ENCODE measurements at places on chromosomes 4 and X.
A peak's percentile ranks its signal among the peaks of the same experiment; 100 is the strongest.

GRCh38 chrX:132791714-132792113 is 166.7 kb downstream of the HS6ST2 start:
- DNase-seq, result no peak

DNA sequence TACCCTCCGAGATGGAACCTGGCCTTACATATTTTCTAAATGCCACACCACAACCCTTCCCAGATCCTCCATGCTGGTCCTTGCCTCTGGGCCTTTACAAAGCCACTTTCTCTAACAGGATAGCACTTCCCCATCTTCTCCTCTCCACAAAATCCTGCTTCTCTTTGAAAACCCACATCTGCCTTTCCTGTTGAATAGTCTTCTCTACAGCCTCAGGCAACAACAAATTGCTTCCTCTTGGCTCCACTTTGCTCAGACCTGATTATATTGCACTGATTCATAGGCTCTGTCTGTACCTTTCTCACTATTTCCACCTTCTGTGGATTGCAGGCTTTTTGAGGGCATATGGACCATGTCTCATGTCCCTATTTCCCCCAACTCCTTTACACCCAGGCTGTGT is 203.7 kb upstream of the MBNL3 start:
- no peak for DNase-seq

GRCh38 chrX:12013211-12013618 is 125.1 kb upstream of the FRMPD4 start:
- DNase-seq, result no peak

DNA sequence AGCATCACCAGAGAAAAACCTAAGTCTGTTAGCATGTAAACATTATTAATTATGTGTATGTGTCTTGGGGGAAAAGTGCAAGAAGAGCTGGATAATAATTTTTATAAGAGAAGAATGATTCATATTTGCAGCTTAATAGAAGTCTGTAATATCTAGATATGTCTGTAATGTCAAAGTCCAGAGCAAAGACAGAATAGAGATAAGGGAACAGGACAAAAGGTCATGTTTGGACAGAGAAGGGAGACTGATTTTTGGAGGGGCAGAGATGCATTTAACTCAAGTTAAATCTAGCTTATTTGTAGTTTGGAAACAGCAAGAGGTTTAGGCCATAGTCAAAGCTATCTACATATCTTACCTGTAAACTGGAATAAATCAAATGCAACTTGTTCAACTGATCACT is 61.2 kb downstream of the MAGED1 start:
- DNase-seq, result no peak

DNA sequence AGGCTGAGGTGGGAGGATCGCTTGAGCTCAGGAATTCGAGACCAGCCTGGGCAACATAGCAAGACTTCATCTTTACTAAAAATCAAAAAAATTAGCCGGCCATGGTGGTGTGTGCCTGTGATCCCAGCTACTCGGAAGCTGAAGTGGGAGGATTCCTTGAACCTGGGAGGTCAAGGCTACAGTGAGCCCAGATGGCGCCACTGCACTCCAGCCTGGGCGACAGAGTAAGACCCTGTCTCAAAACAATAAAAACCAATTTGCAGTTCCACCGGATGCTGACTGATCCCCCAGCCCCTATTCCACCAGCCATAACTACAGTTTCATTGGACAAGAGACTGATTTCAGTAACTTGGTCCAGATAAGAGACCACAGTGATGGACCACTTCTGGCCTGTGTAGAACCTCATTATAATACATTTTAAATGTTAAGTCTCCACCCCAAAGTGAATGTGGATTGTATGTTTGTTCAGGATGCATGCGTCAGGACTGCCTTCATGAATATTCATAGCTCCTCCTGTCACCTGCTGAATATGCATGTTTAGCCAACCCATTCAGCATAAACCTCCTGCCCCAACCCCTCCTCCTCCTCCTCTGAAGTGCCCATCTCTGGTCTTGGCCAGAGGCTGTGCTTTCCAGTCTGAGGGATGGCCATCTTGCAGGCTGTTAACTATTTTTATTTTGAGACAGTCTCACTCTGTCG is 2.3 kb upstream of the SLBP start:
- no peak for DNase-seq

DNA sequence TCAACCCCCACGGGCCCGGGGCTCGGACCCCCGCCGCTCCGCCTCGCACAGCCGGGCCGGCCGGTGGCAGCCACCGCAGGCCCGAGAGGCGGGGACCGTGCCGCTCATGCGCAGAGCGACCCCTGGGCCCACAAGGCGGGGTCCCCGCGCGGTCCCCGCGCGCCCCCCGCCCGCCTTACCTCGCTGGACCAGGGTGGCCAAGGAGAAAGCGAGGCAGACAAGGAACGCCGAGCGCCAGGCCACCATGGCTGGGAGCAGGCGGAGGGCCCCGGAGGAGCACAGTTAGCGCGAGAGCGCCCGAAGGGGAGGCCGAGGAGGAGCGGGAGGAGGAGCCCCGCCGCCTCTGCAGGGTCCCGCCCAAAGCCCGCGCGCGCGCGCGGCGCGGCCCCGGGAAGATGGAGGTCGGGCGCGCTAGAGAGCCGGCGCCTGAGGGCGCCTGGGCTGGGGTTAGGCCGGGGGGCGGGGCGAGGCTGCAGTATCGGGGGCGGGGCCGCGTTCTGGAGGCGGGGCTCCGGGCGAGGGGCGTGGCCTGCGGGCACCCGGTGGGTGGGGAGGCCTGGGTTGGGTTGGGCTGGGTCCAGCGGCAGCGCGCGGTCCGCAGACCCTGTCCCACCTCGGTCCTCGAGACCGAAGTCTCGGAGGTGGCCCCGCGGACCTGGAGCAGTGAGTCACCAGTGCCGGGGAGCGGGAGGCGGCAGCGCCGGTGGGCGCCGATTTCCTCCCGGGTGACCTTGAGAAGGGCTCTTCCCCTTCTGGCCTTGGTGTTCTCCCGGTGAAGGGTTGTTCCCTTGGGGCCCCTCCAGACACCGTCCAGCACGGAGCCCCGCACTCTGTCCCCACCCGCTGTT is at the start of gene CD99L2:
Gene CD99L2, minus strand, starts transcription at position 326 of the 848 bp plus-strand sequence. Its CDS starts 80 bp downstream, at position 246.
- DNase-seq, result peak; percentile 83

- DNase-seq, result no peak
These were observed 128.2 kb downstream of the SLC7A11 start for GRCh38 chr4:138113819-138114400.

DNA sequence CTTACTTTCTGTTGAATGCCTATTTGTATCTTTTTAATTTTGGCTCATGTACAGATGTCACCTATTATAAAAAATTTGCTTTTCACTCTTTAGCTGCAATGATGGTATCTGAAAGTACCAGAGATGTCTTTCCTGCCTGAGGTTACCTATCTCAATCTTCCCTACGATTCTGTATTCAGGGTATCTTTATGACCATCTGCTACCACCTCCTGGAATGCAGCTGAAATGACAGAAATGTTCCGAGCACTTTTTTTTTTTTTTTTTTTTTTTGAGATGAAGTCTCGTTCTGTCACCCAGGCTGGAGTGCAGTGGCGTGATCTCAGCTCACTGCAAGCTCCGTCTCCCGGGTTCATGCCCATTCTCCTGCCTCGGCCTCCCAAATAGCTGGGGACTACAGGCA is 136.4 kb downstream of the REPS2 start:
- DNase-seq, result no peak

GRCh38 chr4:106063009-106063408 is 167.7 kb downstream of the NPNT start:
- DNase-seq, result no peak

GRCh38 chr4:55926610-55927009 is 22.1 kb upstream of the CEP135 start:
- DNase-seq, result no peak

DNA sequence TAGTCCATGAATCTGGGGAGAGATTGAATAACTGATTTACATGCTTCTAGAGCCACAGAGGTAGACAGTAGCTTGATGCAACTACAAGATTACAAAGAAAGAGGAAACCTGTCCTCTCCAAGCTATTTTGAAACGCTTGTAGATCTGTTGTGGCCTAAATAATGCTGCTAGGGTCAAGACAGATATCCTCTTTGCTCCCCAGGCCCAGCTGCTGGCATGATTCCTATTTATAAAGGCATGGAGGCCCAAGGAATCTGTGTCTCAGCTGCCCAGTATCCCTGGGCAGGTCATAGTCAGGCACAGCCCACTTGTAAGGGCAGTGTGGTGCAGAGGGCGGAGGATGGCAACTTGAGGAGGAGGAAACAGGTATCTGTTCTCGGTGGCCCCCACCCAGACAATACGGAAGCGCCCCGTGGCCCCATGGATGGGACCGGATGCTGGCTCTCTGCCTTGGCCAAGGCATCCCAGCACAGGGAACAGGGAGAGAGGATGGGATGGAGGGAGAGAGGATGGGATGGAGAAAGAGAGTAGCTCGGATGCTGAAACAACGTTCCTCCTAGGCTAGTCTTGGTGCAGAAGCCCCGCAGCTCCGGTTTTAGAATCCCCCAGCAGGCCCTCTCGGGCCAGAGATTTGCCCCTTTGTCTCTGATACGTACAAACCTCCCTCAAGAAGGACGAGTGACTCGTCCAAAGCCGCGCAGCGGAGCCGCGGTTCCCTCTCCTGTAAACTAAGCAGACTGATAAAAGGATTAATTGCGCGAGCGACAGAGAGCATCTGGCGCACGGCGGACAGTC is 767 bp upstream of the SMIM20 start:
- DNase-seq, result no peak

DNA sequence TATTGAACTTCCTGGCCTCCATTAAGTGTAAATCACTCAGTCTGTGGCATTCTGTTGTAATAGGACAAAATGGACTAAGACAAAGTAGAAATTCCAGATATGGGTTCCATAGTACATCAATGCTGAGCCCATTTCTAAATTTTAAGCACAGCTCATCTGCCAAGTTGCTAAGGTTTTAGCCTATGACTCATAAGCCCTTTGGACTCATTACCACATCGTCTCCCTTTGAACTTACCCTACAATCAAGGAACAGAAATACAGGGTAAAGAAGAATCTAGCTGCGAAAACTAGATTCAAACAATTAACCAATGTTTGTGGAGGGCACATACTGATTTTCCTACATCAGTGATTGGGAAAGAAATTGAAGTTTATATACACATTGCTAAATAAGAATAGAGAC is 31.8 kb downstream of the NAA11 start:
- no peak for DNase-seq

DNA sequence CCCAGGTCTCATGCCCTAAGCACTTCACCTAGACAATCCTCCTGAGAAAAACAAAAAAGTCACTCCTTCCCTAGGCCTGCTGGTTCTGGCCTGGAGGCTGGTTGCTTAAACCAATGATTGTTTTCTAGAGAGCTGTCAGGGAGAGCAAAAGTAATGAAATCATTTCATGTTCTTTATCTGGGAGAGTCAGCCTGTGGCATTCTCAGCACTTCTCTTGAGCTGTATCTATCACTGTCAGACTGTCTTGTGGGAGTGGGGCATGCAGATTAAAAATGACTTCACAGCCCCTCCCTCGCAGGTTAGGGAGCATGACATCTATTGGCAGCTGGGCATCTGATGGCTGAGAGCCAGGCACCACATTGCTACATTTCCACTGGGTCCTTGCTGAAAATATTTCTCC is 20.4 kb upstream of the TMEM154 start:
- no peak for DNase-seq

DNA sequence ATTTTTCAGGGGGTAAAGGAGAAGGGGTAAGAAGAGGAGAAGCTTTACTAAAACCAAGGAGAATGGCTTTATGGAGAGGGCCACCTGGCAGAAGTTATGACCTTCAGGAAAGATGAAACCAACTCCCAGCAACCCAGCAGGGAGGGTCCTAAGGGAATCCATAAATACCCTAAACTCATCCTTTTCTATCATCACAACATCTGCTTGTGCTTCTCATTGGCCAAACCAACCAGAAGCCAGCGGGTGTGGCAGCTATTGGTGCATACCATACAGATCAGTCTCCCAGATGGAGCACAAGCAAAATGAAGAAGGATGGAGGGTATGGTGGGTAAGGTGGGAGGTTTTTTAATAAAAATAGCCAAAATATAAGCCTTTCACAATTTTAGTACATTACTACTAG is 58.5 kb upstream of the ARSJ start:
- no peak for DNase-seq

GRCh38 chr4:26386386-26386785 is 65.6 kb downstream of the RBPJ start:
- no peak for DNase-seq

DNA sequence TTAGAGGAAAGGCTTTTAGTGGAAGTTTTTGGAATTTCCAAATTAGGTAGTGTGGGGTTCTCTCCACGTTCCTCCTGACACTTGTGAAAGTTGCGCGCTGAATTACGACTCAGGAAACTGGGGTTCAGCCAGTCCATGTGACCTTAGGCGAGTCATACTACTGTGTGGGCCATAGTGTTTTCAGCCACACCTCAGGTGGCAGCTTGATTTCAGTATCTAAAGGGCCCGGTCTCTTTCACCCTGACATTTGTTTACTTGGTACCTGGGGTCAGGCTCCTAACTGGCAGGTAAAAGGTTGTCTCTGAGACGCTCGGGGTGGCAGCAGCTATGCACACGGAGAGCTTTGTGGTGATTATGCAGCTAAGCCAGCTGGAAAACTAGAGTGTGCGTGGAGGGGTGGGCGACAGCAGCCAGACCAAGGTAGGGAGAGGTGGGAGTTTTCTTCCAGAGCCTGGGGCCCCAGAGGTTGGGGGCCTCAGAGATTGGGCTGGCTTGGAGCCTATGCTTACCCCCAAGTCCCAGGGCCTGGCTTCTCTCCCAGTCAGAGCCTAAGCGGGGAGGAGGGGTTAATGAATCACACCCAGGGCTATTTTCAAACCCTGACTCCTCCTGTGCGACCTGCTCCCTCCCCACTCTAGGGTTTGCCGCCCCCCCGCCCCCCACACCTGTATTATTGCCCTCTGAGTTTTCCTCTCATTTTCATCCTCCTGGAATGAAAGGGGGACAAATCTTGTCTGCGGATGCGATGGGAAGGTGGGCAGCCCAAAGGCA is 47.2 kb downstream of the STARD8 start:
- no peak for DNase-seq

GRCh38 chr4:184810720-184811119 is 15.0 kb downstream of the ACSL1 start:
- no peak for DNase-seq

- DNase-seq, result no peak
These were observed 171.4 kb downstream of the ARHGEF9 start for GRCh38 chrX:63613531-63614028.

- no peak for DNase-seq
These were observed 72.9 kb downstream of the YIPF6 start for GRCh38 chrX:68571610-68572311.

DNA sequence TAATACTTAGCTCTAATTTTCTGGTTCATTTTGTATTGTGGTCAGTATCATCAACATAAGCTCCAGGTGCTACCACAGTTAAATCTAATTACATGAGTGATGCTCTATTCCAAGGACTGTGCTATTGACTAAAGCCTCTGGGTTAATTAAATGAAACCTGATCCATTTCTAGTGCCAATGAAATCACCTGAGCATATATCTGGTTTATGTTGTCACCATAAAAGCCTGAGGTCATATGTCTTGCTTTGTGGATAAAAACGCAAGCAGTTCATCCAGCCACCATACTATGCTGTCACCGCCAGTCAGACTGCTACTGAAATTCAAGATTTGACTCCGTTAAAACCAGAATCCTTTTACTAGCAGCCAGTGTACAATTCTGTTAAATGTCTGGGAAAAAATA is 64.2 kb upstream of the ZNF518B start:
- no peak for DNase-seq
